Stimulated activated CD8-positive, alpha-beta memory T cell treated with anti-CD3 and anti-CD28 coated beads, Interleukin-15, amount 100 ng/mL, for 48 hours (primary cell): ENCODE measurements at places on chromosomes 13 and 19.

GRCh38 chr13:103788061-103788652 is 721.9 kb upstream of the SLC10A2 start:
- no peak for DNase-seq

DNA sequence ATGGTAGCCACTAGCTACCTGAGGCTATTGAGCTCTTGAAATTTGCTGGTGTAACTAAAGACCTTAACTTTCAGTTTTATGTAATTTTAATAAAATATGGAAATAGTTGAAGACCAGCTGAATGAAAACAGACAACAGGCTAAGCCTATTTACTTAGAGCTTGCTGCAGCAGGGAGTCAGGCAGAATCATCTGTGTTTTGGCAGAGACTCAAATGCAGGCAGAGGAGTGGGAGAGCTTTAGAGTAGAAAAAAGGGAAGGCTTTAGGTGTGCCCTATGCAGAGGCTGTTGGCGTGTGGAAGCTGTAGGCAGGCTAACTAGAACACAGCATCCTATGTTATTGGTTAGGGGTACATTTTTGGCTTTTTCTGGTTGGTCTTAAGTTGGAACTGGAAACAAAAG is 304.9 kb upstream of the NBEA start:
- no peak for DNase-seq

DNA sequence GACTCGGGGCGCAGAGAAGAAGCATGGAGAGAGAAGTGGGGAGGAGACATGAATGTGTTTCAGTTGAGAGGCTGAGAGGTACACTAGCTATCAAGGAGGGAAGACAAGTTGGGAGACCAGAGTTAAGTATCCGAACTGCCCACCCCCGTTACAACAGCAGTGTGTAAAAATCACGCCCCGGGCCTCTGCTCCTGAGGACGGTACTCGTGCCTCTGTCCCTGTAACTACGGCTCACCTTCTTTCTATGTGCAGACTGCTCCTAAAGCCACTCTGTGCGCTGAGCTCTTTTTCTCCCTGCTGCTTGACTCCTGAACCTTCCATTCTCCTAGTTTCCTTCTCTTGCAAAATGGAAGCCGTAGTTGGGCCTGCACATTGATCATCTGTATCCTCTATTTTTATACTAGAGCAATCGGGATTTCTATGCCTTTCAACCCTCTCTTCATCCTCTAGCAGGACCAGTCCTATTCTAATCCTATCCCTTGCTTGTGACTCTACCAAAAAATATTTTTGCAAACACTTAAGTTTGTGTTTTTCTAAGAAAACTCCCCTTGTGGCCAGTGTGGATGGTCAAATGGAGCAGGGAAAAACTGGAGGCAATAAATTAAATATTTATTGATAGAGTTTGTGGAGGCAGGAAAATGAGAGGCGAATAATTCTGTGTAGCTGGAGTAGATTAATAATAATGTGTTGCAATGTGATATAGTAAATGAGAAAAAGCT is 569 bp downstream of the POLR1D start:
- no peak for DNase-seq

DNA sequence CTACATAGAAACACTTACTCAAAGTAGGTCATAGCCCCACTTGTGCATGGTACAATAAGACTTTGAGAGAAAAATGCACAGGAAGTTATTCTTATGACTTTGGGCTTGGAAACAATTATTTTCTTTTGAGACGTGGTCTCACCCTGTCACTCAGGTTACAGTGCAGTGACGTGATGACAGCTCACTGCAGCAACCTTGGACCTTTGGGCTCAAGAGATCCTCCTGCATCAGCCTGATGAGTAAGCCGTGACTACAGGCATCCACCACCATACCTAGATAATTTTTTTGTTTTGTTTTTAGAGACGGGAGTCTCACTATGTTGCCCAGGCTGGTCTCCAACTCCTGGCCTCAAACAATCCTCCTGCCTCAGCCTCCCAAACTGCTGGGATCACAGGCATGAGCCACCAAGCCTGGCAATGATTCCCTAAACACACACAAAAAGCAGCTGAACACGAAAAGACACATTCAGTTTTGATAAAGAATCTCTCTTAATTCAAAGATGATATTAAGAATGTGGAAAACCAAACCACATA is 17.9 kb downstream of the NLRP9 start:
- DNase-seq, result no peak

GRCh38 chr13:102978168-102978567 is 88.0 kb downstream of the SLC10A2 start:
- no peak for DNase-seq

DNA sequence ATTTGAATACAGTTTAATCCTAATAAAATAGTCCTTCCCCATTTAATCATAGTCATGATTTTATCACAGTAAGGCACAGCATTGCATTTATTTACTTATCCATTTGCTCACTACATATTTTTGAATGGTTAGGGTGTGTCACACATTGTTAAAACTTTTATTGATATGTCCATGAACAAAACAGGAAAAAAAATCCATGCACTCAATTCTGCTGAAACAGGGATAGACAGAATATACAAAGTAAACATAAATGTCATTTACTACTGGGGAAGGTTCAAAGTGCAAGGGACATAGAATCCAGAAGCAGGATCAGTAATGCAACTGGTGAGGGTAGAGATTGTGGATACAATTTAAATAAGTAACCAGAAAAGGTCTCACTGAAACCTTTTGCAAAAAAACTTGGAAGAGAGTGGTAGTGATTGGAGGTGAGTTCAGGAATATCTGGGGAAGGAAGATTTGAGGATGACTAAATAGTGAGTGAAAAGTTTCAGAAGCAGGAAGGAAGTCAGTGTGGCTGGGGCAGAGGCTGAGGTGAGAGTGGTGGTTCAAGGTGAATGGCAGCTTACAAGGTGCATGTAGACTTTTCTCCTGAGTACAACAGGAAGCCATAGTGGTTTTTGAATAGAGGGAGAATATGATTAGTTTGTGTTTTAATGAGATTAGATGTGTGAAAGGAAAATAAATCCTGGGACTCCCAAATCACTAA is 387.2 kb upstream of the ATXN8OS start:
- no peak for DNase-seq

- no peak for DNase-seq
Measured at GRCh38 chr19:29781386-29782259, 30.2 kb upstream of the CCNE1 start.

GRCh38 chr19:40322951-40323615 is 25.1 kb downstream of the C19orf47 start:
- DNase-seq, result no peak

GRCh38 chr13:48652851-48653471 is 768 bp upstream of the CYSLTR2 start:
- DNase-seq, result no peak

DNA sequence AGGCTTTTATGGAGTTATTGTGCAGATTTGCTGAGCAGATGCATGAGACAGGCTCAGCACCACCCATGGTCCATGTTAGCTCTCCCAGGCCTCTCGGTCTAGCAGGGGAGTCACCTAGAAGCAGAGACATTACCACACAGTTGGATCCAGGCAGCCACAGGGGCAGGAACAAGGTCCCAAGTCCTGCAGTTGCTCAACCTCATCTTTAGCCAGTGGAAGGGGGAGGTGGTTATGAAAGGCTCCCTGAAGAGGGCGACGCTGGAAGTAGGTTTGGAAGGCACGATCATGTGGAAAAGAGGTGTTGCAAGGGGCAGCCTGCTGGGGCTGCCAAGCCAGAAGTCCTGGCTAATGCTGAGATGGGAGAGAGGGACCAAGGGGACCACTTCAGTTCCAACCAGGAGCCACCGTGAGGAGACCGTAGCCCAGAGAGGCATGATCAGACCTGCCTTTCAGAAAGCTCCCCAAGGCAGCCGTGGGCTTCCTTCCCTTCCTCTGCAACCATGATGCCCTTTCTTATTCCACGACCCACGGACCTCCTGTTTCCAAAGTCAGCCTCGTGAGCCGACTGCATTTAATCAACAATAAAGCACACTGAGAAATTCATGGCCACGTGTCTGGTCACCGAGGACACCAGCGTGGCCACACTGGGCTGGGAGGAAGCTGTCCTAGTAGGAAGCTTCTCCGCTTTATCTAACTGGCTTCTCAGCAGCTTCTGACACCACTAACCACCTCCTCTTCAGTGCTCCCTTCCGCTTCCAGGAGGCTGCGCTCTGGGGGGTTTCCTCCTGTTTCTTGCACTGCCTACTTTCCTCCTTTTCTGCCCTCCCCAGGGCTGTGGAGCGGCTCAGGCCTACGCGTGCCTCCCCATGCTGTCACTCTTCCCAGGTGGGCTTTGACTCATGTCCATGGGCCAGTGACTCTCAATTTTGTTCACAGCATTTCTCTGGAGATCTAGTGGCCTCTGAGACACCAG is 2.6 kb downstream of the AP1M1 start:
- DNase-seq, result no peak

GRCh38 chr19:19445911-19446361 is 40.5 kb downstream of the GATAD2A start:
- DNase-seq, result no peak

DNA sequence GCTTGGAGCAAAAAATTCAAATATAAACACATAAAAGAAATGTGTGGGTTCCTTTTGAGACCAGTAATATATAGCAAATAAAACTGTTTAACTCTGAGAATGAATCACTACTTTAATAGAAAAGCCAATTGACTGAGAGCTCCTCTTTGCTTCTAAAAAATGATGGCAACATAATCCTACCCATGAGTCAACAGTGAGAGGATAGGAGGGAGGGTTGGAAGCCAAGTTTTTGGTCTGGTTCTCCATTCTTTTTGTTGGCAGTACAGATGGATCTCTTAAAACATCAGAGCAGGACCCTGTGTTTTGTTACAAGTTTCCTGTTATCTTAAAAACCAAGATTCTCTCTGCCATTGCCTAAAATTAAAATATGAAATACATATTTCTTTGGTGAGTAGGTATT is 50.0 kb upstream of the POSTN start:
- DNase-seq, result no peak

DNA sequence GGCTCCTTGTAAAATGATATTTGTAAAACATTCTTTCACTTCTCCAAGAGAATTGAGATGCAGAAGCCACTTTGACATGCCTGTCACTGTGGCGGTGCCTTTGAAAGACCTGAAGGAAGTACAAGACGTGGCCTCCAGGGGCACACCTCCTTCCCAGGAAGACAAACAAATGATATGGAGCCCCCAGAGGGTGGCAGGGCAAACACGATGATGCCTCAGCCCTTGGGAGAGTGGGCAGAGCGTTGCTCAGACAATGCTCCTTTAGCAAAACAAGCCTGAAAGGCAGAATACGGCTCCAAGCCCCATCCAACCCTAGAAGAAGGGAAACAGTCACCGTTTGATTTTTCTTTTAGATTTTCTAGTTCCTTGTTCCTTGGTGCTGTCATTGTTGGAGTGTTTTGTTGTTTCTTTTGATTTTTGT is 9.2 kb upstream of the ATP12A start:
- DNase-seq, result no peak

- no peak for DNase-seq
Measured at GRCh38 chr19:24059563-24060295, 27.3 kb upstream of the ZNF254 start.

GRCh38 chr19:18205200-18205892 is 1.5 kb upstream of the RAB3A start:
- DNase-seq, result no peak

DNA sequence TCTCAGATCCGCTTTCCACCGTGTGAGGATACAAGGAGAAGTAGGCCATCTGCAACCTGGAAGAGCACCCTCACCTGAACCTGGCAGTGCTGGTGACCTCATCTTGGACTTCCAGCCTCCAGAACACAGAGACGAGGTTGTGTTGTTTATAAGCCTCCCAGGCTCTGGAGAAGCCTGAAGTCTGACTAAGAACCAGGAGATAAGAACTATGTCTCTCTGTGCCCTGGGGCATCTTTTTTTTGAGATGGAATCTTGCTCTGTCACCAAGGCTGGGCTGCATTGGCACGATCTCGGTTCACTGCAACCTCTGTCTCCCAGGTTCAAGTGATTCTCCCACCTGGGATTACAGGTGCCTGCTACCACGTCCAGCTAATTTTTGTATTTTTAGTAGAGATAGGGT is 14.5 kb downstream of the FCGBP start:
- DNase-seq, result no peak

DNA sequence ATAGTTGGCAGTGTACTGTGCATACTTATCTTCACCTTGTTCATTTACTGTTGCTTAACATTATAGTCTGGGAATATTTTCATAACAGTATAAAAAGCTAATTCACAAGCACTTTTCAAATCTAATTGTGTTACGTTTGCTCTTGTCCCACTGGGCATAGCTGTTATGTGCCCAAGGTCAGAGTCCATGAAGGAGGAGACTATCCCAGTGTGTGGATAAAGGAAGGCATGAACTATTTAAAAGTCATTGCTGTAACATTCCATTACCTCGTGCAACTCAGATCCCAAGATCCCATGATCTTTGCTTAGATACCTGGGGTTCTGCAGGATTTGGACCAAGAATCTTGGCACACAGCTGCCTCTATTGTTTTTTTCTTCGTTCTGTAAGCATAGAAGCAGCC is 35.1 kb upstream of the RFXAP start:
- no peak for DNase-seq

DNA sequence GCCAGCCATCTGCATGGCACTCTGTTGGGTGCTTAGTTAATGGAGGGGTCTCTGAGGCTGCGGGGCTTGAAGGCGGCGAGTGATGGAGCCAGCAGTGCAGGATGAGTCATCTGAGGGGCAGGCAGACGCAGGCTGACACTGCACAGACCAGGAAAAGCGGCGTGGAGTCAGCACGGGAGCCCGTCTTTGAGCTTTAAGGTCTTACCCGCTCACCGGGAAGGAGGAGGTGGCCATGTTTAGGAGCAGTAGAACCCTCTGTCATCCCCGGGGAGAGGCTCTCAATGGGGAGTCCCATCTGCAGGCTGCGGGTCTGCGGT is 13.1 kb downstream of the NAXD start:
- no peak for DNase-seq

DNA sequence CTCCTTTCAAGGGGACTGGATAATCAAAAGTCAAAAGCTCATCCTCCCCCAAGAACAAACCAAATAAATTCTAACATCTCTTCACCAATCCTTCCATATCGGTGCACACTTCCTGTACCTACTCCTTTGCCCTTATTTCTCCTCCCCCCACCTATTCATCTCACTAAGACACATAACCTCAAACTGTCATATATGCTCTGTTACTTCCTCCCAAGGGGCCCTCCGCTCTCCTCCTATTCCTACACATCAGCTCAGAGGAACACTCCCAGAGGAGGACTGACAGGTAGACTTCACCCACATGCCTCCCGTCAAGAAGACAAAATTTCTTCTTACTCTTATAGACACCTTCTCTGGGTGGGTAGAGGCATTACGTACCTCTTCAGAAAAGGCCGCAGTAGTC is 48.1 kb downstream of the ZNF93 start:
- no peak for DNase-seq
